Activated CD4-positive, alpha-beta T cell treated with anti-CD3 and anti-CD28 coated beads, Interleukin-2, Interleukin-4, amounts not matched to agents 100 ng/mL and 50 ng/mL, durations not matched to agents 16 hours and 8 hours (primary cell): ENCODE measurements at places on chromosomes 6 and 20.

DNA sequence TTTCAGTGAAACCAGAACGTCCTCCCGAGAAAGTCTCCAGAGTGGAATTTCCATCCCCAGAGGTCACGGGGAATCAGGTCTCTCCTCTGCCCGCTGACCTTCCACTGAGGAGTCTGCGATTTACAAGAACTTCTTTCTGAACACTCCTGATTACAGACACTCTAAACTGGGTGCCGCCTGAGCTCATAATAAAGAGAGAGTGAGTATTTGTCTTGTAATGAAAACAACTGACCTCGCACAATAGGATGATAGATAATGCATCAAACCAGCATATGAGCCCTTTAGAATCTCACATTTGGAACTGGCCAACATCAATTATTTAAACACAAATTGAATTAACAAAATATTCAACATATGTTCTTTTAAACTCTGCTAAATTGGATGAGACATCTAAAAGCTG, 47.5 kb downstream of the DLL1 start:
- DNase-seq, result no peak

GRCh38 chr6:81977486-81977885, 225.0 kb upstream of the TENT5A start:
- DNase-seq, result no peak

DNA sequence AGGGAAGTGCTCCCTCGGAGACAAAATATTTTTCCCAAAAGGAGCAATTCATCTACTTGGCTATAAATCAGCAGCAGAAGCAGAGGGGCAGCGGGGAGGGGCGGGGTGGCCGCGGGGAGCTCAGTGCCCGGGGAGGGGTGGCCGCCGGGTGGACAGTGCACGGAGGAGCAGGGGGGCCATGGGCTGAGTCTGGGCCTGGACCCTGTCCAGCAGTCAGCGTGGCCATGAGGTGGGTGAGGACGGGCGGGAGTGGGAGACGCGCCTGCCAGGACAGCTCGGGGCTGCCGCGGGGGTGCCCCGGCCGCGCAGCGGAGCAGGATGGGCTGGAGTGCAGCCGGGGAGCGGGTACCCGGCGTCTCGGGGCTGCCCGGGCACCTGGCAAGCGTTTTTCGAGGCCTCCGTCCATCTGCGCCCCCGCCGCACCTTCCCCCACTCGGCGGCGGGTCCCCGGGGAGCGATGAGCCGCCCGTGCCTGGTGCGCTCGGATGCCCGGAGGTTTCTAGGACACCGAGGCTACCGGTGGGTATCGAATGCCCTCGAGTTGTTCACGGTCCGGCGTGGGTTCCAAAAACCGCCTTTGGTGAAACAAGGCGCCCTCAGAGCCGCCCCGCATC, 229.5 kb downstream of the THBS2 start:
- DNase-seq, result no peak

- DNase-seq, result no peak
Measured at GRCh38 chr6:89986650-89987074, 92.4 kb downstream of the GJA10 start.

DNA sequence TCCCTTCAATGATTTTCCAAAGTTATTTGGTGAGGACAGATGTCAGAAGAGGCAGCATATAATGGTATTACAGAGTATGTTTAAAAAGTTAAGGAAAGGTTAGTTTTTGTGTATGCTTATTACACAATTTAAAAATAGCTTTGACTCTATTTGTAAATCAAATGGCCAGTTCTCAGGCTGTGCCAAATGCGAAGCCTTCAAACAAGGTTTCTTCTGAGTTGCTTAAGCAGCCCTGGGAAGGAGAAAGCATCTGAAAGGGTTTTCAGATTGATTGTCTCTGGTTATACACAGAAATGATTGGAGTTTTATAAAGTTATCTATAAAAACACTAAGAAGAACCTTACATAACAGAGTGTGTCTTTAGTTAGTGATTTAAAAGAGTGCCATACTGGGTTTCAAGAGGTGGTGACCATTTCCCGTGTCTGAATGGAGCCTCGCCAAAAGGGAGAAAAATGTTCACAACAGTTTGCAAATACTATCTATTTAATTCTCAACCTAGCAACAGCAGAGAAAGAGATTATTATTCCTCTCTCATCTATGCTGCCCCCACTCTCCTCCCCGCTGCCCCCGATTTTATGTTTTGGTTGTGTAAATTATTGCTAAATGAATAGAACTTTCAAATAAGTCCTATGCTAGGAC, 16.7 kb downstream of the CD109 start:
- no peak for DNase-seq

GRCh38 chr6:33860706-33861474, 57.1 kb upstream of the MLN start:
- DNase-seq, result peak; percentile 78

DNA sequence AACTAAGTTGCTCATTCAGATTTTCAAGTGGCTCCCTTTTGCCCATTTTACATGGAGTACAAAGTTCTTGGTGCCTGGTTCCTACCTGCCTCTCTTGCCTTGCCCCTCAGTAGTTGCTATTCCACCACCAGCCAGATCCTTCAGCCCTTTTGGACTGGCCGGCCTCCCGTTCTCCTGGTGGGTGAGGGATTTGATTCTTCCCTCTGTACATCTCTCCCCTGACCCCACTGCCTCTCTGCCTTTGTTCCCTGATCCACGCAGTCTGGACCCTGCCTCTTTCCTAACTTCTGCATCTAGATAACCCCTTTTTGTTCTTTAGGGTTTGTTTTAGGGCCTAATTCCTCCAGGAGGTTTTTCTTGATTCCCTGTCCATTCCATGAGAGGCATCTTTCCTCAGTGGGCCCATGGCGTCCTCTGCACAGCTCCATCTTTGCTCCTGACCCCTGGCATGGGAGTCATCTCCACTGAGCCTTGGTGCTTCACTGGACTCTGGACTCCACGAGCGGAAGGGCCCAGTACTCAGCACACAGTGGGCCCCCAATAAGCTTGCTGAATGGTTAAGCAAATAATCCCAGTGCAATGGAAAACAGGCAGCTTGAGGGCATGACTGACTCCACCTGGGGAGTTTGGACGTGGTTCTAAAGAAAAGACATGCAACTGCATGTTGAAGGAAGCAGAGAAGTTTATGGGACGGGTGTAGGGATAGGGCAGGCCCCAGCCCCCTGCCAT, 309.3 kb upstream of the SUPT3H start:
- DNase-seq, result no peak

DNA sequence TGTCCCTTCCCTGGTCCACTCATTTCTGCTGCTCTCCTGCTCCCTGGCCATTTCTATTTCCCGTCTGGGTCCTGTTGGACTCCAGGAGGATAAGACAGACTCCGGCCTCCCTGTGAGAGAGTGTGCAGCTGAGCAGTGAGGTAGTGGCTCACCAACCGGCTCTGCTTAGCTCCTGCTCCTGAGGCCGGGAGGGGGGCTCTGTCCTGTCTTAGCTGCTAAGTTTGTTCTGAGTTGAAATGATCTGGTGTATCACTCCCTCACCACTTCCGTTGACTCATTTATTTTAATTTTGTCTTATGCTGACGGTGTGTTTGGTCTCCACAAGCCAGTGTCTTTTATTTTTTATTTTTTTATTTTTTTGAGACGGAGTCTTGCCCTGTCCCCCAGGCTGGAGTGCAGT, 148.5 kb upstream of the PDE10A start:
- no peak for DNase-seq

DNA sequence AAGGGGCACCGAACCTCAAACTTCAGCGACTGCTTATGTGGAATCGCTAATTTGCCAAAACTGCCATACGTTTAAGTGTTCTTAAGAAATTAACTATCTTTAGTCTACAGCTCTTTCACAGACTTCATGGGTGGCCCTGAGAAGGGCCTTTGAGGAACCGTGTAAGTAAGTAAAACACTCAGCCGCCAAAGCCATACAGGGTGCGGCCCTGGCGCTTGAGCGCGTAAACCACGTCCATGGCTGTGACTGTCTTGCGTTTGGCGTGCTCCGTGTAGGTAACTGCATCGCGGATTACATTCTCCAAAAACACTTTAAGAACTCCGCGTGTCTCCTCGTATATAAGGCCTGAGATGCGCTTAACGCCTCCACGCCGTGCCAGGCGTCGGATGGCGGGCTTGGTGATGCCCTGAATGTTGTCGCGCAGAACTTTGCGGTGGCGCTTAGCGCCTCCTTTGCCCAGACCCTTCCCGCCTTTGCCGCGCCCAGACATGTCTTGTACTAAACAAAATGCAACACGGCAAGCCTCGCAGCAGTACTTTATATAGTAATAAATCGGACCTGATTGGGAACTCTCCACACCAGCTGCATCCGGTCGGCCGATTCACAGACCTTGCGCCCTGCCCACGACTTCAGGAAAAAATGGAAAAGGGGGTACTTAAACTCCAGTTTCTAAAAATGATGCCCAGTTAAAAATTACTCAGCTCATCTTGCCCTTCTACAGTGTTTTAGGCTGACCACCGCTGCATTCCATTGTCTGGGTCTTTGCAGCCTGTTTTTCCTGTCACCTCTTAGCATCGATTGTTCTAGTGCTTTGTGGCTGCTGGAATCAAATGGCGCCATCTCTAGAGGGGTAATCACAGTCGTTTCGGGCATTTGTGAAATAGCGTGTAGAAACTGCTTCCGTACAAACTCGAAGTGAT, 38.9 kb downstream of the OR2B2 start:
- peak; percentile 93 for DNase-seq

GRCh38 chr6:53547166-53547810, 2.4 kb upstream of the GCLC start:
- DNase-seq, result no peak

DNA sequence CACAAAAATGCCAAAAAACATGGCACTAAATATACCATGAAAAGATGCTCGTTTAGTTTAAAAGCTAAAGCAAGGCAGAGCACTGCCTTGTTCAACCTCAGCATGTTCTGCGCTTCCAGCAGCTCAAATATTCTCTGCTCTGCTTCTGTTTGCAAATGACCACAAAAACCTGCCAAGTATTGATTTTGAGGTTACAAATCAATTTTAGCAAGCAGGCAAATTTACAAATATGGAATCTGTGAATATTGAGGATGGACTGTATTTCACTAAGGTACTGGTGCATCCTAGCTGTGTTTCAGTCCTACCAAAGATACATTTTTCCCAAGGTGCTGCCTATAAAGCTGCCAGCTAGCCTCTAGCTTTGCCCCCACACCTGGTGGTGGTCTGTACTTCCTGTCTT, 449.9 kb downstream of the PREX1 start:
- no peak for DNase-seq

- DNase-seq, result no peak
Measured at GRCh38 chr20:31496761-31497295, 17.4 kb upstream of the HM13 start.

- DNase-seq, result no peak
Measured at GRCh38 chr6:44183783-44184182, 25.2 kb downstream of the CAPN11 start.

DNA sequence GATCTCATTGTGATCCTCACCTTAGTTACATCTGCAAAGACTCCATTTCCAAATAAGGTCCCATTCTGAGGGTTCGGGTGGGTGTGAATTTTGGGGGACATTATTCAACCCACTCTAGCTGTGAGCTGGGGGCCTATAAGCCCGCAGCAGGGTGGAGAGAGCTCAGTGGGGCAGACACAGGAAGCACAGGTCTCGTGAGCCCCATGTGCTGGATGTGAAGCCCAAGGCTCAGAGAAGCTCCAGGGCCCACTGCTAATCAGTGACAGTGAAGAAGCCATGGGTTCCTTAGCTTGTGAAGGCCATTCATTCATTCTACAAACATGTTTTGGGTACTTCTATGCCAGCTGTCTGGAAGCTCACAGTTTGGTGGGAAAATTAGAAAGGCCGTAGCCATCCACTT, 47.5 kb downstream of the CHMP4B start:
- DNase-seq, result no peak

GRCh38 chr6:111124406-111124805, 37.1 kb downstream of the SLC16A10 start:
- no peak for DNase-seq

DNA sequence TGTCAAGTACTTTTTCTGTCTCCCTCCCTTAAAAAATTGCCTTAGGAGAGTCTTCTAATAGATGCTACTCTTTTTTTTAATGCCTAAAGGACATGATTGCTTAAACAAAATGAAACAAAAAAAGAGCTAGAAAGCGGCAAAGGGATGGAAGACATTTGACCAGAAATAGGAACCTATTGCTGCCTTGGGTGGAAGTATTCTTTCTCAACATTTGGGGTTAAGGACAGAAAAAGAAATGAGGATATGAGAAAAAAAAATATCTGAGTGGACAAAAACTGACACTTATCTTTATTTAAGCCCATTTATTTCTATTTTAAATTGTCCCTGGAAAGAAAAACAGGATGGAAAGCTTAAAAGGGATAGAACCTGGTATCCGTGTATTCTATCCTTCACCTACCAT, 664.9 kb upstream of the CITED2 start:
- DNase-seq, result no peak

GRCh38 chr6:107756660-107757355, 67.3 kb downstream of the SCML4 start:
- DNase-seq, result no peak

- peak; percentile 53 for DNase-seq
Measured at GRCh38 chr6:39361657-39362486, 39.4 kb upstream of the KCNK16 start.

DNA sequence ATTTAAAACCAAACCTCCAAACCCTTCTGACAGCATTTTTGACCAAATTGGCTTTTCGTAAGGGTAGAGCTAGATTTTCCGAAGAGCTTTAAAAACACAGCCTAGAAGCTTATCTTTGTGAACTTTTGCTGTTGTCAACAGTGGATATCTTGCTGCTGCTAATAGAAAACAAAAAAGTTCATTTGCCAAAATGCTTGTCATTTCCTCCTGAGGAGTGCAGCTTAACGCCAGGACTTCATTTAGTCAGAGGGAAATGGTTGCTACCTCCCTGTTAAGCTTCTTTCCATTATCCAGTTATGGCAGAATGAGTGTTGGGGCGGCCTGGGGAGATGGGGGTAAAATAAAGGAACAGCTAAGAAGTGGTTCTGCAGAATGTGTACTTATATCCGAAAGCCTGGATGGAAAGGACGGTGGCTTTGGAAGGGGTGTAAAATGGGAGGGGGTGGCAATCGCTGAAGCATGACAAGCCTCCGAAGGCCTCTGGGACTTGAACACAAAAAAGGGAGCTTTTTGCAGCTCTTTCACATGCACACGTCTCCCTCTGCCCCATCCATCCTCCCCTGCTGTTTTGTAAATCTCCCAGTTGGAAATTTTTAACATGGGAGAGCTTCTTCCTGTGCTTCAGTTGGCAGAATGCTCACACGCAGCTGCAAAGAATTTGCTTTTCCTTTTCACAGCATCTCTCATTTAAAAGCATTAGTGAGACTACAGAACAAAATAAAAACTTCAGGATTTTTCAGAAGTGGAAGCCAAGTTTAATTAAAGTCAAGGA, 22.5 kb downstream of the JARID2 start:
- DNase-seq, result no peak

GRCh38 chr6:143607974-143608373, 69.8 kb upstream of the PHACTR2 start:
- no peak for DNase-seq
